ENCODE measurements at places on chromosomes 3 and 15. TPM values are rescaled to one million over a fixed set of nuclear protein-coding genes. Genes with fewer than 3 reads are reported as not detected.

Gene HIGD2B
- 0.33 TPM for total RNA-seq

GRCh38 chr3:121836064-121836463 is 1.1 kb downstream of the EAF2 start:
- DNase-seq, result peak; percentile 55

GRCh38 chr3:44892689-44893088 is 18.3 kb downstream of the TGM4 start:
- DNase-seq, result no peak

DNA sequence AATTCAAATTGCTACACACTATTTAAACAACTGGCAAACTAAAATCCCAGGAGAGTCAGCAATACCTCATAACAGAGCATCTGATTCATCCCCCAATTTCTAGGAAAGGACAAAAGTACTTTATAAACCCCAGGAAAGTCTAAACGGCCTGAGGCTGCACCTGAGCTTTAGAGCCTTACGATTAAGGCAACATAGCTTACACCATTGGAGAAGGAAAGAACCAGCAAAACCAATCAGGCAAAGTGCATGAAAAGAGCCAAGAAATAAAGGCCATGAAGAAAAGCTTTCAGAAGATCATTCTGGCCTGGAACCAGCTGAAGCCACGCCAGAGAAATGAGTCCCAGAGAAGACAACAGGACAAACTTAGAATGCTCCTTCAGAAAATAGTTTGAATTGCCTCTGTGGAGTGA is 48.1 kb downstream of the PTPN9 start:
- no peak for DNase-seq

GRCh38 chr3:108328821-108329486 is 32.6 kb downstream of the HHLA2 start:
- no peak for DNase-seq

GRCh38 chr15:90056529-90056928 is 45.7 kb downstream of the IDH2 start:
- DNase-seq, result no peak

DNA sequence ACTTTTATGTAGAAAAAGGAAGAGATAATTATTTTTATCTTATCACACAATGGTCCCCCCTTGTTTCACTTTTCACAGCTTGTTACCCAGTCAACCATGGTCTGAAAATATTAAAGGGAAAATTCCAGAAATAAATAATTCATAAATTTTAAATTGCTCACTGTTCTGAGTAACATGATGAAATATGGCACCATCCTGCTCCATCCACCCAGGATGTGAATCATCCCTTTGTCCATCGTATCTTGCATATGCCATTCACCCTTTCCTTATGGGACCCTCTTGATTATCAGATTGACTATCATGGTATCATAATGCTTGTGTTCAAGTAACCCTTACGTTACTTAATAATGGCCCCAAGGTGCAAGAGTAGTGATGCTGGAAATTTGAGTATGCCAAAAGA is 43.7 kb downstream of the ANKRD28 start:
- no peak for DNase-seq

DNA sequence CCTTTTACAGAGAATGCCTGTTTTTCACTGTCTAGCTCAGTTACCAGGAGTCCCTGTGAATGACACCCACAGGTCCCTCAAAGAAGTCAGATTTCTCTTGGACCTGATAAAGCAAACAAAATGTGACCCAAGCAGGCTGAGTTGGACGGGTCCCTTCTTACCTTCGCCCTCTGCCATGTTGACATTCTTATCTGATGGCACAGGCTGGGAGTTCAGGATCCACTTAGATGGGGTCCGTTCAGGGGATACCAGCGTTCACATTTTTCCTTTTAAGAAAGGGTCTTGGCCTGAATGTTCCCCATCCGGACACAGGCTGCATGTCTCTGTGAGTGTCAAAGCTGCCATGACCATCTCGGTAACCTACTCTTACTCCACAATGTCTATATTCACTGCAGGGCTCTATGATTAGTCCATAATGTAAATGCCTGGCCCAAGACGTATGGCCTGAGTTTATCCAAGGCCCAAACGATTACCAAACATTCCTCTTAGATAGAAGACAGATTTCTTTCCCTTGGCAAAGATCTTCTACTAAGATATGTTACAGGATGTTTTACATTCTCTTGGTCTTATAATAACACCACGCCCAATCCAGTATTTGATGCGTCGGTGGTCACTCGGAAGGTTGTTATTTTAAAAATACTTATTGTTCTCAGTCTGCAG is 179.1 kb downstream of the THSD4 start:
- no peak for DNase-seq

Measured in OCI-LY7 (cell line).